Pulmonary artery endothelial cell (primary cell): ENCODE measurements at places on chromosomes 4 and X.

- DNase-seq: no peak
Observed at GRCh38 chrX:133435544-133436124, 20.3 kb upstream of the GPC4 start.

DNA sequence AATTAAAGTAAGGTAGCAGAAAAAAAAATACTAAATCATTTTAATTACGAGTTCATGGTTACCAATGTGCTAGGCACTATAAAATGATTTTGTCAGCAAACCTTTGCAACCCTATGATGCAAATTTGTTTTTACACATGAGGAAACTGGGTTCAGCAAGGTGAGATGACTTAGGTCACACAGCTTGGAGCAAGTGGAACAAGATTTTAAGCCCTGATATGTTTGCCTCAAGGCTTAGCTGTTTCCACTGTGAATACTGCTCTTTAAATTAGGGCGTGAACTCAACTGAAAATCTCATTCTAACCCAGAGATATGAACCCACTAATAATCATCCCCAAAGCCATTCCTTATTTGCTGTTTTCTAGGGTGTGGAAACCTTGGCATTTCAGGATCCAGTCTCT, 86.3 kb downstream of the CEP44 start:
- no peak for DNase-seq

DNA sequence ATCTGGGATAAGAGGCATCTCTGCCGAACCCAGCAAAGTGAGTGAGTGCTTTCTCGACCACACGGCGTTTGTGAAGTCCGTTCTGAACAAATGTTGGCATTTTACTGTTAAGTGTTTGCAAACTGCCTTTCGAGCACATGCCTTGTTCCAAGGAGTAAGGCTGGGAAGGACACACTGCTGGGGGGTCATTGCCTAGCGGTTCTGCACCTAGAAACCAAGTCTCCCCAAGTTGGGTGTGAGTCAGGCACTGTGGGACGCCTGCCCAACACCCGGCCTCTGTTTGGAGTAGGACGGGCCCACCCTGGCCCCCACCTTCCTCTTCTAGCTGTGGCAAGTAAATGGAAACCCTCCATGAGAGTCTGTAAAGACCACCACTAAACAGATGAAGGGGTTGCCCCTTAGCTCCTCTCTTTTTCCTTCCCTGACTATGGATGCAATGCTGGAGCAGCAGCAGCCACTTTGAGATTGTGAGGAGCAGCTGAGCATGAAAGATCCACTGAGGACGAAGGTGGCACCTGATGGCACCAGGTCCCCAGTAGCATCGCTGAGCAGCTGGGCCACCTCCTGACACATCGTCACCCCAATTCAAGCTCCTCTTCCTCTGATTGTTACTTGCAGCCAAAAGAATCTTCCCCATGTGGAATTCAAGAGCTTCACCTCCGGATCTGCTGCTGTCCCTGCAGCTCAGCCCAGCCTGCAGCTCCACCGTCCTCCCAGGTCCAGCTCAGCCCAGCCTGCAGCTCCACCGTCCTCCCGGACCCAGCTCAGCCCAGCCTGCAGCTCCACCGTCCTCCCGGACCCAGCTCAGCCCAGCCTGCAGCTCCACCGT, 6.3 kb downstream of the CPLX1 start:
- no peak for DNase-seq

- DNase-seq: no peak
Observed at GRCh38 chrX:850471-850916, 219.9 kb downstream of the SHOX start.

- no peak for DNase-seq
Observed at GRCh38 chr4:134132086-134132783, 69.4 kb downstream of the PABPC4L start.

GRCh38 chrX:20513185-20513584, 246.5 kb upstream of the RPS6KA3 start:
- no peak for DNase-seq

DNA sequence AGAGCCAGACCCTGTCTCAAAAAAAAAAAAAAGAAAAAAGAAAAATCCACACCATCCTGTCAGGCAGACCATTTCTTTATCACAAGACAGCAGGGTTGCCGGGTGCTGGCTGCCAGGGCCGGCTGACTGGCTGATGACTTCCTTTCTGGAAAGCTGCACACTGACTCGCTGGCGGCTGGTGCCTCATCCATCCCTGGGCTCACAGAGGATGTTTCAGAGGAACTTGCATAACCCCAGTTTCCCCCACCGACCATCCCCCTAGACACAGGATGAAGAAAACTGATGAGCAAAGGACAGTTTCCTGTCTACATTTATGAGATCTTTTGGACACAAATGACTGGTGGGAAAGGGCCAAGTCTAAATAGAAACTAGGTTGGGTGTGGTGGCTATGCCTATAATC, 14.1 kb downstream of the HPSE start:
- peak; percentile 78 for DNase-seq

DNA sequence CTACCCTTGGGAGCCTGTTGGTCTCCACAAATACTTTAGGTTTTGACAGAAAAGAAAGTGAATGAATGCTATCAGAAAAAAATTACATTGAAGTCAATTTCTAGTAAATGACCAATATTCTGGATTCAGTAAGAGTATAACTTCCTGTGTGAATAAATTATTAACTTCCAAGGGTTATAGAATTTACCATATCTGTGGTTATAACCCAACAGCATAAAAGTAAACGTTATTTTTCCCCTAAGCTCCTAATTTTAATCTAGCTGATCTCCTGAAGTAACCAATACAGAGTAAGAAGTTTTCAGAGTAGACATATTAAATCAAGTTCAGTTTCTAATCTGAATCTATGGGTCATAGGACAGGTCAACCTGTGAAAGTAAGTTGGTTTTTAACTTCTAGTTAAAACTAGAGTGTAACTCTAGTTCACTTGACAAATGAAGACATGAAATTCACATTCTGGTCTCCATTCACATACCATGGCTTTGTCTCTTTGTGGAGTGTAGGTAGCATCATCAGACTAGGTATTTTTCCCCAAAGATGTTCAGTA, 22.8 kb downstream of the DTHD1 start:
- no peak for DNase-seq

- DNase-seq: no peak
Observed at GRCh38 chr4:159735281-159736207, 632.7 kb downstream of the RAPGEF2 start.

GRCh38 chr4:101993002-101993841, 202.7 kb downstream of the BANK1 start:
- no peak for DNase-seq

DNA sequence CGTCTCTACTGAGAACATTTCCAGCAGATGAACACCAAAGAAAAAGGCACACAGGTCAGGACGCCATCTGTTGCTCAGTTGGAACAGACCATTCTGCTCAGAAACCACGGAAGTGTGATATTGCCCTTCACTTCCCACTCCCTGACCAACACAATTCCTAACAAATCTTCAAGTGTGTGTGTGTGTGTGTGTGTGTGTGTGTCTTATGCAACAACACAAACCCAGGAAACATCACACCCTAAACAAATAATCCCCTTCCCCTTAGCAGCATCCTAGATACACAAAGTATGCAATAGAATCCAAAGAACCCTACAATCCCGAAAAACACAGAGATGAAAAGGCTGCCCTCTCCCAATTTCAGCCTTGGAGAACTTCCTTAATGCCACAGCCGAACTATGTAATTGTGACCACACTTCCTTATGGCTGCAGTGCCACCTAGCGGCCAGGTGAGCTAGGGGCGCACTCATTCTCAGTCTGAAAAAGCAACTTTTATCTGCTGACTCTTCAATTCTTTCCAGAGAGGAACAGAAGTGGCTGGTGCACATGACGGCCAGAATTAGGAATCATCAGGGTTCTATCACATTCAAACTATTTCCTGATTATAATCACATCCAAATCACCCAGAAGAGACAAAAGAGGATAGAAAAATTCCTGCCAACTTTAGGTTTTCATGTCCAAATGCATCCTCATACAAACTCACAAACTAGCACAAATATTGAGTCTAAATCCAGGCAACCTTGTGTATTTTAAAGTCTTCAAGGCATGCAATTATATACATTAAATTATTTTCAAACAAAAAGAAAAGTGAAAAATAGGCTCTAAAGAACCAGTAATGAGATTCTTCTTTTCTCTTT, 164.9 kb downstream of the DHX15 start:
- no peak for DNase-seq

DNA sequence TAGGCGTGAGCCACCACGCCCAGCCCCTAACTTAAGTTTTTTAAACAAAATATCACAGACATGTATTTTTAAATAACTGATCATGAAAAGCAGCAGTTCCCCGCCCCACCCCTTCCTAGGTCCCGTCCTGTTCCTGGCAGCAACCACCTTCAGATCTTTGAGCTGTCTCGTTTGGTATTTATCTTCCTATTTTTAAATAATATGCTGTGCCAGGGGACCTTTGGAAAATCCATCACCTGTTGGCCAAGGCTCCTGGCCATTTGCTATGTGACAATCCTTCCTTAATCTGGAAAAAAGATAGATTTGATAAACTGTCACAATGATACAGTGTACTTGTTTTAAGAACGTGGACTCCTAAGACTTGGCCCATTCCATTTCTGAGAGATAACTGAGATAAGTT, 10.7 kb downstream of the GATB start:
- no peak for DNase-seq

GRCh38 chr4:69759189-69759604, 1.2 kb downstream of the SULT1B1 start:
- peak; percentile 67 for DNase-seq

DNA sequence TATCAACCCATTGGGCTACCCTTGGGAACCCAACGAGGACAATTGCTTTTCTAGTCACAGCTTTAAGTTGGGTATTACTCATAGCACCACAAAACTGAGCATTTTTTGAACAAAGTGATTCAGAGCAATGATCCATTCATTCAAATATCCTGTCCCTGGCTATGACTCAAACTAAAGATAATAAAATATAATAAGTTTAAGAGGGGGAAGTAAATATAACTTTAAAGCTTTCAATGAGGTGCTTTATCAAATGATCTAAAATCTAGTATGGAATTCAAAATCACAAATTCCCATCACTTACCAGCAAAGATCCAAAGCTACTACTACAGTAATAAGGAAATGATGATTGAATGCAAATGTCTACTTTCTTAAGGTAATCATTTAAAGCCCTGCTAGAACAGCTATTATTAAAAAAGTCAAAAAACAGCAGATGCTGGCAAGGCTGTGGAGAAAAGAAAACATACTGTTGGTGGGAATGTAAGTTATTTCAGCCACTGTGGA, 39.8 kb upstream of the S100G start:
- no peak for DNase-seq

GRCh38 chrX:96314985-96315384, 369.7 kb upstream of the DIAPH2 start:
- no peak for DNase-seq

- DNase-seq: no peak
Observed at GRCh38 chr4:15833801-15834200, 55.7 kb downstream of the CD38 start.

GRCh38 chr4:3294401-3295241, 1.8 kb downstream of the RGS12 start:
- no peak for DNase-seq

- no peak for DNase-seq
Observed at GRCh38 chrX:78129714-78130113, 9.7 kb downstream of the TAF9B start.

DNA sequence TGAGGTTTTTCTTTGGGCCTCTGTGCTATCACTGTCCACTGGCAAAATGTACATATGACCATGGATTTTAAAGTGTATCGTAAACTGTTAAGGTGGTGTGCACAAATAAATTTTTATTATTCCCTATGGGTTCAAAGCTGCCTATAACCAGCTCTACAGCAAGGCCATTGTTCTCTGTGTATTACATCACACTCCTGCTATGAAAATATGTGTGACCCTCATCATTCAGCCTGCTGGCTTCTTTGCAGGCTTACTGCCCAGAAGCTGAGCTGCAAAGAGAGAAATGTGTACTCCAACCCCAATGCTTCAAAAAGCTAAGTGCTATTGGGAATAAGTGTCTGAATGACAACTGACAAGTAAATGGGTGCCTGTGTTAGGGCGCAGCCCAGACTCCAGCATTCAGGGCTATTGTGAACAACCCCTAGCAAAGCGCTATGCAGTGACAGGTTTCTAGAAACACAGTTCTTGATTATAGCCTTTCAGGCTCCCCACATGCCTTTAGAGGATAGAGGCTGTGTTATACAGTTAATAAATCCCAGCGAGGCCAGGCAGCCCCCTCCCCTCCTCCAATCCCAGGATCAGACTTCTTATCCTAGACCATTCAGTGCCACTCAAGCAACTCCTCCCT, 220.4 kb upstream of the RADX start:
- DNase-seq: no peak

- no peak for DNase-seq
Observed at GRCh38 chr4:39682138-39682537, 15.8 kb upstream of the UBE2K start.

DNA sequence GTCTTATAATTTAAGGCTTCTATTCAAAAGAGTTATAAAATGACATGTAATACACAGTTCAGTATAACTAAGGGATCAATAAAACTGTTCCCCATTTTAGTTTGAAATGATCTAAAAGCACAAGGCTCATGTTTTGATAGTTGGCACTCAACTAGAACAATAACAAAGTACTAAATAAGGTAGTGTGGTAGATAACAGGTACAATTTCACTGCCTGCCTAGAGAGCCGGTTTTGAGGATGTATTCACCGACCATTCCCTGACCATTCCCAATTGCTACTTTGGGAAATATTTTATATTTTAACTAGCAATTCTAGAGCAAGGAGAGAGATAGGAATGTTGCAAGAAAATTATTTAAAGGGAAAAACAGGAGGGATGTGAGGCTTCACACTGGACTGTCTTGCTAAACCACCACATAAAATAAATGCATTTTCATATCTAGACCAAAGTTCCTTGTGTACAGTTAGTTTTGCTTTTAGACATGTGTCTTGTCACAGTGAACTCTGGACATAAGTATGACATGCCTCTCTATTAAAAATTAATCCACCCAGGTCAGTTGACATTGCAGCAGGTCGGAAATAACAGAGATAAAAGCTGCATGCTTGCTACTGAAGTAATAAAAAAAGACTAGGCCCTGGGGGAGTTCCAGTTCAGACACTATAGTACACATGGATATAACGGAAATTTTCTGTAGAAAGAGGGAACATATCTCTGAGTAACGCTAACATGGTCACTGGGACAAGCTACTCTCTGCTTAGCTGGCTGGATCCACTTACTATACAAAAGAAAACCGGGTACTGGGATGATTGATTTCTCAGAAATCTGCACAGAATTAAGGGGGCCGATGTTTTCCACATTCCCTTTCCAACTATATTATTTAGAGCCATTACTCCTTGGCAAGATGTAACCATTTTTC, 56.3 kb upstream of the NAP1L5 start:
- DNase-seq: no peak

- DNase-seq: no peak
Observed at GRCh38 chr4:7296661-7297335, 104.5 kb downstream of the SORCS2 start.

GRCh38 chr4:186981161-186981560, 257.5 kb upstream of the FAT1 start:
- no peak for DNase-seq

- no peak for DNase-seq
Observed at GRCh38 chr4:174592256-174592984, 70.1 kb upstream of the HPGD start.

DNA sequence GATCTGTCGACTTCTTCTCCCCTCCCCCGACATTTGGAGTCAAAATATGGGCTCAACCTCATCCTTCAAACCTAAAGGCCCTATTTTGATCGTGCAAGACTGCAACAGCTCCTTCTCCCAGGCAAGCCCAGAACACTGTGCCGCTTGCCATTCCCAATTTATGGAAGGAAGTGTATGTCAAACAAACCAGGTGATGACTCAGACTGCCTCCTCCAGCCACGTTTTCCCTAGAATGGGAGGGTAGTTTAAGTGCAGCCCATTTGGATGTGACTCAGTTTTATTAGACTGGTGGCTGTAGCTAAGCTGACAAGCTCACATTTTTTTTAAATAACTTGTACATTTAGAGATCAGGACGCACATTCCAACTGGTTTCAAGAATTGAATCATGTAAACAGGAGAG, 570.4 kb upstream of the DIPK2B start:
- peak; percentile 75 for DNase-seq
